ENCODE measurements at places on chromosomes 5 and 9.

DNA sequence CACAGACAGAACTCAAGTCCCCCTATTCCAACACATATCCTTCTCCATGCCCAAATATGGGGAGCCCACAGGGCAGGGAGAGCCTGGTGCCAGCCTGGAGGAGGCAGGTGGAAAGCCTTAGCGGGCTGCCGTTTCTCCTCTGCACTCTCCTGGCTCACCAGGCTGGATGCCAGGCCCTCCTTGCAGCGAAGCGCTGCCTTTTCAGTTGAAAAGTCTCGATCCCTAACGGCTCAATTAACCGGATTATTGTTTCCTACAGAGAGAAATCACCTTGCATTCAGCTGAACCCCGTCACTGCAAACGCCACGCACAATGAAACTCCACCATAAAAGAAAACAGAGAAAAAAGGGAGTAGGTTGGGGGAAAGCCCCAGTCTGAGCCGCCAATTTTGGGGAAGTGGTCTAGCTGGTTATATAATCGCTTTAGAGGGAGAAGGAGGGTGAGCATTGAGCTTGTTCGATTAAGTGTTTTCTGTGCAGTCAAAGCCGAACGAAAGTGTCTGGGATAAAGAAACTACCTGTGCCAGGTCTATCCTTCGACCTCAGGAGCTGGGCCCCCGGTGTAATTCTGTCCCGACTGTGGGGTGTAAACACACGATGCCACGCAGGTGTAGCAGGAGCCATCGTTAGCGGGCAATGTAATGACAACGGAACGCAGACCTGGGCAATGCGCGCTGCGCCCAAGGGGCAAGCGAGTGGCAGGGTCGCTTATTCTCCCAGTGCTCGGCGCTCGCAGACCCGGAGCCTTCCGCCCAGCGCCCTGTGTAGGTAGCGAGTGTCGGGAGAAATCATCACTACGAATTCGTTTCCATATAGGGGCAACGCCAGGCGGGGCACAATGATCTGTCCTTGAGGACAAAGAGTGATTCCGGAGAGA, 3.8 kb downstream of the BARHL1 start:
- DNase-seq, result no peak

DNA sequence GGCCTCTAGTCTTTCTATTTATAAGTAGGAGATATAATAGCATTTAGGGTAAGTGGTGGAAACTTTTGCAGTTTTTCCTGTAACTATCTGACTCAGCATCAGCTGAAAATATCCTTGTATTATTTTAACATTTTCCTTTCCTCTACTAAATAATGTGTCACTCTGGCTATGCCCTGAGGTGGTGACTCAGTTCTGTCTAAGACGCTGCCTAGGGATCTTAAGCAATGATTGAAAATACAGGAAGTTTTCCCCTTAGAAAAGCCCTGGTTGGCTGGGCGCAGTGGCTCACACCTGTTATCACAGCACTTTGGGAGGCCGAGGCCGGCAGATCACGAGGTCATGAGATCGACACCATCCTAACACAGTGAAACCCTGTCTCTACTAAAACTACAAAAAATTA, 9.3 kb upstream of the EDIL3 start:
- no peak for DNase-seq

GRCh38 chr5:168260353-168261226, 30.9 kb upstream of the WWC1 start:
- no peak for DNase-seq

GRCh38 chr9:36092509-36093215, 43.9 kb upstream of the GLIPR2 start:
- peak; percentile 21 for DNase-seq

DNA sequence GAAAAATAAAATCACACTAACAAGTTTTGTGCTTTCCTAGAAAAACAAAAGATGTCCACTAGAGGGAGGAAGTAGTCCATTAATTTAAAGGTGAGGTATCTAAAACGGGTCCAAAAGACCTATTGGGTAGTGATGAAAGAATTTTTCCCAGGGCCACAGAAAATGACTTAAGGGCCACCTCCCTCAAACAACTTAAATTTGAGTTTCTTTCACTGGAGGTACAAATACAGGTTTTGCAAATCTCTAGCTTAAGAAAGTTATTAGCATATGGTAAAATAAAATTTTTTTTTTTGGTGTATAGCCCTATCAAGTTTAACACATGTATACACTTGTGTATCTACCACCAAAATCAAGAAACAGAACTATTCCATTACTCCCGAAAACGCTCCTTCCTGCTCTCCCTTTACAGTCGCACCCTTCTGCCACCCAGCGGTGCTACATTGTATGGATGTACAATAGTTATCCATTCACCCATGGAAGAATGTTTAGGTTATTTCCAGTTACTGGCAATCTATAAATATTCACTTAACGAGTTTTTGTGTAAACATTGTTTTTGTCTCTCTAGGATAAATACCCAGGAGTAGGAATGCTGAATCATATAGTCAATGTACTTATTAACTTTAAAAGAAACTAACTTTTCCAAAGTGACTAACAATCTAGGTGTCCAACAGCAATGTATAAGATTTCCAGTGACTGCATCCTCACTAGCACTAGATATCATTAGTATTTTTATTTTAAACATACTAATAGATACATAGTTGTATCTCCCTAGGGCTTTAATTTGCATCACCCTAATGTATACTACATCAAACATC, 21.9 kb downstream of the DEPDC1B start:
- peak; percentile 44 for DNase-seq

- DNase-seq, result no peak
Observed at GRCh38 chr5:53425687-53426511, 54.5 kb upstream of the FST start.

DNA sequence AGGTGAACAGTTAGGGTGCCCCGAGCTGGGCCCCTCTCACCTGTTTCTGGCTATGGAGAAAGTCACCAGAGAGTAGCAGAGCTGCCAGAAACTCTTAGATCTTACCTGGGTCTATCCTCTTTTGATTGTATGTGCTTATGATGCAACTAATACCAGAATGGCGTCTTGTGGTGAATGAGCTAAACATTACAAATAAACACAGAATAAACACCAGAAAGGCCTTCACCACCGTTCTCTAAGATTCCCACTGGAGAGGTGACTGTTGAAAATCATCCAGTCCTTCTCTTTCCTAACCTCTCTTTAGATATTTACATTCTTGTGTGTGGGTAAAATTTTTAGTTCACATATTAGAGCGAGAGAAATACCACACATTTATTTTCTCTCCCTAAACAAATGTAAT, 241.7 kb upstream of the GAS1 start:
- DNase-seq, result no peak

GRCh38 chr9:107710546-107710945, 221.0 kb upstream of the KLF4 start:
- DNase-seq, result no peak

DNA sequence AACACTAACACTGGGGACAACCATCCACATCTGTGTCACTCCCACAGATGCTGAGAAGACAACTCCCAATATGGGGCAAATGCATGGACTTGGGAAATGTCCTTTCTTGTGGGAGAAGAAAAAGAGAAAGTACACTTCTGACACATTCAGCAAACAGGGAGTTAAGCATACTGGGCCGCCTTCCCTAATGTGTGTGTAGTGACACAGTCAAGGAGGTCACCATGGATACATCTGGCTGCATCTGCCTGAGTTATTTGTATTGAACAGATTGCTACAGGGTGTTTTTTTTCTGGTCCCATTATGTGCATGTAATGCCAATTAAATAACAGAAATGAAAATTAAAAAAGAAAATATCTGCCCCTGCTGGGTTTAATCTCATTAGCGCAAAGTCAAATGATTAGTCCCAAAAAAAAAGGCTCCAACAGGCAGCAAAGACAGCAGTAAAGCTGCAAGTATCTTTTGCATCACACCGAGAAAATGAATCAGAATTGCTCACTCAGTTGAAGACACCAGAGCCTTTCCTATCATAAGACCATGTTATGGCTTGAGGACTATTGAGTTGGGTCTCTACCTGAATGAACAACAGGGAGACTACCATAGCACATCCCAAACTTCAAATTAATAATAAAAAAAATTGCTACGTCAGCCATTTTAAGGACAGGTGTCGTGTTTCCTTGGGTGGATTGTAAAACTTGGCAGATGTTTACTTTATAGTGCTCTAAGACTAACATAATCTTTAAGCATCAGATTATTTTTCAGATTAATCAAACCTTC, 395.9 kb downstream of the DTWD2 start:
- peak; percentile 72 for DNase-seq

GRCh38 chr5:51381761-51382474, 1.3 kb upstream of the ISL1 start:
- DNase-seq, result no peak

DNA sequence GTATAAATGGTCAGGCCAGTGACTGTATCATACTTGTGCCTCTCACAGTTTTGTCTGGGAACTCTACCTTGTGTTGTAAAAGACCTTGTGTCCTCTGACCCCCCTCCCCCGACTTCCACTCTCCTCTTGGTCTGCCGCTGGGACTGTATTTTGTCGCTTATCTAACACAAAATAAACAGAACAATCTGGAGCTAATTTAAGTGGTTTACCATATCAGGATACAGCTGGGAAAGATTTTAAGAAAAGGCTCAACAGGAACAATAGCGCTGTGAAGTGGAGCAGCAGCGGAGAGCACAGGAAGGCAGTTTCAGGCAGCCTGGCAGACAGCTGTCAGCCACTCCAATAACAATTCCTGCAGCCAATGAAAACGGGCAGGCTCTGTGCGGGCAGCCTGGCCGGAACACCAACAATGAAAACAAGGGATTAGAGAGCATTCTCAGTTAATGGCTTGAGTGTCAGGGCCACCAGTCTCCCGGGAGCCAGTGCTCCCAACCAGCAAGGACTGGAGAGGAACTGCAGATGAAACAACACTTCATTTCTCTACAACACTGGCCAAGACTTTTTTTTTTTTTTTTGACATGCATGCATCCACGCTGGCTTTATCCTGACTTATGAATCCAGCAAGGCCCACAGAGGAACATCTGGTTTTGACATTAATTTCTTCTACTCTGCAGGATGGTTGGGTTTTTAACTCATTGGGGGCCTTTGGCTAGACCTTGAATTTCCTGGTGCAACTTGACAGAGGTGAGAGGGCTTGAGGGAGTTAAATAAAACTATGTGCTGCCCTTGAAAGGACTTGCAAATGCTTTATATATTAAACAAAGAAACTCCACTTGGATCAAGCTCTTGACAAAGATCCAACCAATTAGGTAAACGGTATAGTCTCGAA, 76.7 kb downstream of the ARSB start:
- DNase-seq, result peak; percentile 80

- no peak for DNase-seq
Observed at GRCh38 chr5:143036146-143036927, 266.2 kb downstream of the ARHGAP26 start.

- no peak for DNase-seq
Observed at GRCh38 chr5:66993448-66993847, 203.2 kb downstream of the CD180 start.

- no peak for DNase-seq
Observed at GRCh38 chr9:136977649-136978072, 357 bp downstream of the PTGDS start.

GRCh38 chr5:158398360-158399201, 539.6 kb upstream of the CLINT1 start:
- no peak for DNase-seq

GRCh38 chr5:105392122-105392709, 1829.6 kb upstream of the NUDT12 start:
- DNase-seq, result no peak

DNA sequence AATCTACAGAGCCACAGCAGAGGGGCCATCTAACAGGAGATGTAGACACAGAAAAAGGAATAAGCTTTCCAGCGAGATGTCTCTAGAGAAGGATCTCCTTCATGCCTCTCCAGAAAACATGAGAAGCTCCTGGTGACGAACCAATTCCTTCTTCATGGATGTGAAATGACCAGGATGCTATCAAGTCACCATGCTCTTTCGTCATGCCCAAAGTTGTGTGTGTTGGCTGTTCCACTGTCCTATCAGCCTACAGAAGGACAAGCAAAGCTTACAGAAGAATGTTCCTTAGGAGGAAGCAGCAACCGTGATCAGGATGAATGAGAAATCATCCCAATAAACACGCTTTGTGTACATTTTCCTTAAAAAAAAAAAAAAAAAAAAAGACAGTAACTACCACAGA, 54.4 kb downstream of the ALDH7A1 start:
- DNase-seq, result no peak

- no peak for DNase-seq
Observed at GRCh38 chr5:131377785-131378325, 114.0 kb downstream of the CDC42SE2 start.
